Activated CD4-positive, alpha-beta T cell treated with anti-CD3 and anti-CD28 coated beads, Interleukin-2, amount 50 U/mL, for 48 hours (primary cell): ENCODE measurements at places on chromosomes 2 and 18.

- DNase-seq = no peak
Measured at GRCh38 chr2:129428086-129428660, 551.3 kb upstream of the RAB6C start.

- DNase-seq = no peak
Measured at GRCh38 chr2:513981-514706, 163.1 kb downstream of the TMEM18 start.

- DNase-seq = no peak
Measured at GRCh38 chr2:106970471-106971261, 84.7 kb upstream of the ST6GAL2 start.

GRCh38 chr2:102052365-102052764, 60.6 kb downstream of the IL1R2 start:
- DNase-seq = no peak

DNA sequence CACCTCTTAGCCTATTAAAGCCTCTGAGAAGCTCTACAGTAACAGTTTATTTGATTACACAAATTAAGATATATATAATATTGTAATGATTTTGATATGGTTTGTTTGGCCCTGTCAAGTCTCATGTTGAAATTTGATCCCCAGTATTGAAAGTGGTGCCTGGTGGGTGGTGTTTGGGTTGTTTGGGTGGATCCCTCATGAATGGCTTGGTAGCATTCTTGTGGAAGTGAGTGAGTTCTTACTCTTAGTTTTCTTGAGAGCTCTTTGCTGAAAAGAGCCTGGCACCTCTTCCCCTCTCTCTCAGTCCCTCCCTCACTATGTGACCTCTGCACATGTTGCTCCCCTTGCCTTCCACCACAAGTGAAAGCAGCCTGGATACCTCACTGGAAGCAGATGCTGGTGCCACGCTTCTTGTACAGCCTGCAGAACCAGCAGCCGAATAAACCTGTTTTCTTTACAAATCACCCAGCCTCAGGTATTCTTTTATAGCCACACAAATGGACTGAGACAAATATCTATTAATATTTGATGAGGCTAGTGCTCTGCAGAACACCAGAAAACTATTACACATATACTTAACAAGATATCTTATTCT, 52.8 kb downstream of the SLC4A10 start:
- DNase-seq = no peak

GRCh38 chr2:65681503-65681902, 249.1 kb upstream of the SPRED2 start:
- no peak for DNase-seq

GRCh38 chr18:24368749-24369148, 28.9 kb downstream of the OSBPL1A start:
- DNase-seq = peak; percentile 61

DNA sequence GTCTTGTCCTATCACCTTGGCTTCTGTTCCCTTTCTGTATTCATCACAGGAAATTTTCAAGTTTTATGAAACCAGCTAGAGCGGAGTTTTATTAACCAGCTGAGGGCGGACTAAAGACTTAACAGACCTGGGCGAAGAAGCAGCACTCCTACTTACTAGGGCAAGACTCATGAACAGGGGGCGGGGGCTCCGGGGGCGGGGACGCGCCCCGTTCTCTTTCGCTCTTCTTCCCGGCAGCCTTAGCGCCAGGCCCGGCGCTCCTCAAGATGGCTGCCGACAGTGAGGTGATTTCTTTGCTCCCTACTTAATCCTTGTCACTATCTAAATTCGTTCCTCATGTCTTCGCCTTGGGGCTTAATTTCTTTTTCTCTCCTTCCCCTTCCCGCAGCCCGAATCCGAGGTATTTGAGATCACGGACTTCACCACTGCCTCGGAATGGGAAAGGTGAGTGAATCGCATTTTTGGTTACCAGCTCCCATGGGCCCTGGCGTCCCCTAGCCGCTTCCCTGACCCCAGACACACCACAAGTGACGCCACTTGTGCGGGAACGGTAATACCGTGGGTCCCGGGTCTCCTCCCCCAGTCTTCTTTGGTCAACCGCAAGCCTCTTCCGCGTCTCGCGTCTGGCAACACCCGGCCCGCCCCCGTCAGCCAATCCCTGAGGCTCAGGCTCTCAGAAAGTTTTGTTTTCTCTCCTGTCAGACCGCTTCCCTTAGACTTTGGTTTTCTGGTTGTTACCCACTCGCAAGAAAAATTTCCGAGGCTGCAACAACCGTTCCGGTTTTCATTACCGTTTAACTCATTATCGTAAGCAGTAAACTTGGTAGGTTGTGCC, at the start of gene RAB3GAP1:
RAB3GAP1 (plus strand) TSS at position 251 of the 835 bp plus-strand sequence; CDS start at position 267, 16 bp downstream.
- DNase-seq = peak; percentile 93

DNA sequence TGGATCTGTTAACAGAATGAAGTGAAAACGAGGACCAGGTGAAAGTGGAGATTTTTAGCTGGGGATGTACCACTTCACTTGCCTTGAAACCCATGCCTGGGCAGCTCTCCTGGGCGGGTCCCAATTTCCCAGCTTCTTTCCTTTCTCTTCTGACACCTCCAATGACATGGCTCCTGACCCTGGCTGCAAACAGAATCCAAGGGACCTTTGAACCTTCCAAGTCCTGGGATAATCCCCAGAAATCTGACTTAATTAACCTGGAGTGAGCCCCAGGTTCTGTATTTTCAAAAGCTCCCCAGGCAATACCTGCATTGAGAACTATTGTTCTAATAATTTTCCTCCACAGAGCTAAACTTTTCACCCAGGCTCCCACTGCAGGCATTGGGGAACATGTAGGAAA, 495.9 kb downstream of the CNTNAP5 start:
- no peak for DNase-seq

DNA sequence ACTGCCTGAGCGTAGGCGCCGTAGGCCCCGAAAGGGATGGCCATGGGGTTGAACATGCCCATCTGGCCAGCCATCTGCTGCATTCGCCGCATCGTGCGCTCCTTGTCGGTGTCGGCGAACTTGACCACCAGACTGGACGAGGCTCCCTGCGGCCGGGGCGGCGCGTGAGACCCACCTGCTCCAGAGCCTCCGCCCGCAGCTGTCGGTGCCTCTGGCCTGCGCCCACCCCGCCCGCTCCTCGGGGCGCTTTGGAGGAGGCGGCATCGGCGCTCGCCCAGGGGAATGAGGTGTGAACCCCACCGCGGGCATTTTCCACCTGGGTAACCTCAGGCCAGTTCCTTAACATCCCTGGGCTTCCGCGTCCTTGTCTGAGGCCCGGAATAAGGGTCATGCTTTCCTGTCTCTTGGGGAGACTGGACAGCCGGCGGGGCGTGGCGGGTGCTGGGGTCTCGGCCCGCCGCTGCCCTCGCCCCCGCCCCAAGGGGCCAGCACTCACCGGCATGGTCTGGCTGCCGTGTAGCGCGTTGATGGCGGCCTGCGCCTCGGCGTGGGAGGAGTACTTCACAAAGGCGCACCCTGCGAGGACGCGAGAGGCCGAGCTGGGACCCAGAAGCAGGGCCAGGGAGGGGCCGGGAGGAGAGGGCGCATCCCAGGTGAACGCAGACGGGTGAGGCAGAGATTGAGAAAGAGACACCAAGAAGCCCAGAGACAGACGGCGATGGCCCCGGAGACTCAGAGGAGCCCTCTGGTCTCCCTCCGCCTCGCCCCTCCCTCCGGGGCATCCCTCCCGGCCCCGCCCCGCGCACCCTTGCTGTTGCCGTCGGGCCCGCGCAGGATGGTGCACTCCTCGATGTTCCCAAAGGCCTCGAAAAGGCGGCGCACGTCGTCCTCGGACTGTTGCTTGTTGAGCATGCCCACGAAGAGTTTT, 291.0 kb downstream of the CELF4 start:
- DNase-seq = no peak

GRCh38 chr18:43192408-43192807, 76.9 kb upstream of the RIT2 start:
- DNase-seq = no peak

GRCh38 chr18:43160509-43160908, 45.0 kb upstream of the RIT2 start:
- no peak for DNase-seq

- DNase-seq = no peak
Measured at GRCh38 chr2:226556050-226556449, 243.6 kb downstream of the IRS1 start.
